ENCODE measurements at places on chromosomes 5 and 9.

DNA sequence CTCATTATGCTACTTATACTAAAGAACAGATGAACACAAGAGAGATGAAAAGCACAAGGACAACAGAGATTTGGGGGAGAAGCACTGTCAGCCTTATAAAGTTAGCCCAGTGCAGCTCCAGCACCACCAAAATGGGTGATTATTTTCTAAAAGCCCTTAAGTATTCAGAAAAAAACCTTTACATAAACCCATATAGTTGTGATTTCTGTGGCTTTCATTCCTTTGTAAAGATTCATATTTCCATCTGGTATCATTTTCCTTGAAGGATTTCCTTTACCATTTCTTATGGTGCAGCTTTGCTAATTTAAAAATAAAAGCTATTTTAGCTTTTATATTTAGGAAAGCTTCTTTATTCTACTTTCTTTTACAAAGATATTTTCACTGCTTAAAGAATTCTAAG, 311.0 kb downstream of the TMEM167A start:
- DNase-seq: no peak

DNA sequence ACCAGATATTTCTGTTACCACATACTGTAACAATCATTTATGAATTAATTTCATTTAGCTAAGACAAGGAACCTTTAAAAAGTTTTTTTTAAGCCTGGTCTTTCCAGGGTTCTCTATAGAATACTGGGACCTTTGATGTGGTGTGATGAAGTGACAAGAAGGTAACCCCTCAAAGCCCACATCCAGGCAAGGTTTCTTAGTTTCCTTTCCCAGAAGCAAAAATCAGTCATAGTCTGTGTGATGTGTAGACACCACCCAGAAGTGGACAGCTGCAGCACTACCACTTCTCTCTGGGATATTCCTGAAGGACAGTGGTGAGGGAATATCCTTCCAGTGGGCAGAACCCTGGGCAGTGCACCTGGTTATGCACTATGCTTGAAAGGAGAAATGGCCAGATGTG, 115.6 kb downstream of the TTC39B start:
- no peak for DNase-seq

DNA sequence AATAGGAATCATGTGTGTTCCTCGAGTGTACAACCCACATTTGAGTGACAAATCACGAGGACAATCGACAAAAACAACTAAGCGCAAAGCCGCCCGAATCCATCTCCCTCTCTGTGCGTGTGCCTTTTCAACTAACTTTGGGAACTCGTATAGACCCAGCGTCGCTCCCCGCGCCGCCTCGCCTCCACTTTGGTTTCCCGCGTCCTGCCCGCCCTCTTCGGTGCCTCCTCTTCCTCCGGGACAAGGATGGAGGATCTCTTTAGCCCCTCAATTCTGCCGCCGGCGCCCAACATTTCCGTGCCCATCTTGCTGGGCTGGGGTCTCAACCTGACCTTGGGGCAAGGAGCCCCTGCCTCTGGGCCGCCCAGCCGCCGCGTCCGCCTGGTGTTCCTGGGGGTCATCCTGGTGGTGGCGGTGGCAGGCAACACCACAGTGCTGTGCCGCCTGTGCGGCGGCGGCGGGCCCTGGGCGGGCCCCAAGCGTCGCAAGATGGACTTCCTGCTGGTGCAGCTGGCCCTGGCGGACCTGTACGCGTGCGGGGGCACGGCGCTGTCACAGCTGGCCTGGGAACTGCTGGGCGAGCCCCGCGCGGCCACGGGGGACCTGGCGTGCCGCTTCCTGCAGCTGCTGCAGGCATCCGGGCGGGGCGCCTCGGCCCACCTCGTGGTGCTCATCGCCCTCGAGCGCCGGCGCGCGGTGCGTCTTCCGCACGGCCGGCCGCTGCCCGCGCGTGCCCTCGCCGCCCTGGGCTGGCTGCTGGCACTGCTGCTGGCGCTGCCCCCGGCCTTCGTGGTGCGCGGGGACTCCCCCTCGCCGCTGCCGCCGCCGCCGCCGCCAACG, at the start of gene GPR150:
Gene GPR150 (plus strand): TSS at position 58 of the 840 bp plus-strand sequence. CDS start 189 bp downstream, at position 247.
- DNase-seq: peak; percentile 55

DNA sequence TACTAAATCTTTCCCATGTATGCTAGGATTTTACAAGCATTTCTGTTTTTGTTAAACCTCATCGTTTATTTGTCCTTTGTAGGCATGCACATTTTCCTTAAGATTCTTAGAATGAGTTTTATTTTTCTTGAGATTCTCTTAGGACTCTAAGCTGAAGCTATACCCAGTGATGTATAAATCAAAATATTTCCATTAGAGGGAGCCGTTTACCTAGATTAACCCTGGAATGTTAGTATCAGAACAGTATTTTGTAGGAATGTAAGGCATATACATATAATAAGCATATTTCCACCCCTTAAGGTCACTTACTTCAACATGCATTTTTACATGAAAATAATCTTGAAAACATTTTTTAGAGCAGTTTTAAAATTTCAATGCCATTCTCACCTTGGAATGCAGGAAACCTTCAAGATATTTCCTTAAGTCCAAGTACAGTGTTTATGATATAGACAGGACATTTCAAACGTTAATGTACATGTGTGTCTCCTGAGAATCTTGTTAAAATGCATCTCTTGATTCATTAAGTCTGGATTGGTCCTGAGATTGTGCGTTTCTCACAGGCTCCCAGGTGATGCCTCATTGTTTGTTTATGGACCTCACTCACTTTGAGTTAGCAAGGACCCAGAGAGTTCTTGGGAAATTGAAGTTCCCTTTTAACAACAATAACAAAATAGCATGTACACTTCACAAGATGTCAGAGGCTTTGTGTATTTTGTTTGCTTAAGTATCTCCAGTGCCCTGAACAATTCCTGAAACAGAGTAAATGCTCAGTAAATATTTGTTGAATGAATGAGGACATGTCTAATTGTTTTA, 34.9 kb upstream of the FCHO2 start:
- no peak for DNase-seq

DNA sequence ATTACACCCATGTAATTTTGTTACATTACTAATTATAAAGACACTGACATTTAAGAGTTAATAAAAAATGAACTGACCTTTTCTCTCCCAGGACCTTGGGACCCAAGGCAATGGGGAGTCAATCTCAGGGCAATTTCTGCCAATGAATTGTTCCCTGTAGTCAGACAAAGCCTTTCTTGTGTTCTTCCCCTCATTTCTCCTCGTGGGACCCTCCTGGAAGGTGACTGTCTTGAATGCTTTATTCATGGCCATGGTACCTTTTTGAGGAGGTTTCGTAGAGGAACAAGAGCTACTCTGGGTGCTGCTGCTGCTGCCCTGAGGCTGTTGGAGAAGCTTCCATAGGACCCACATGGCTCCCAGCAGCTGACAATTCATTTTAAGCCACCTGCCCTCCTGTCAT, 190.3 kb downstream of the SNX18 start:
- DNase-seq: no peak

- no peak for DNase-seq
Observed at GRCh38 chr5:133917785-133918184, 50.6 kb downstream of the C5orf15 start.

DNA sequence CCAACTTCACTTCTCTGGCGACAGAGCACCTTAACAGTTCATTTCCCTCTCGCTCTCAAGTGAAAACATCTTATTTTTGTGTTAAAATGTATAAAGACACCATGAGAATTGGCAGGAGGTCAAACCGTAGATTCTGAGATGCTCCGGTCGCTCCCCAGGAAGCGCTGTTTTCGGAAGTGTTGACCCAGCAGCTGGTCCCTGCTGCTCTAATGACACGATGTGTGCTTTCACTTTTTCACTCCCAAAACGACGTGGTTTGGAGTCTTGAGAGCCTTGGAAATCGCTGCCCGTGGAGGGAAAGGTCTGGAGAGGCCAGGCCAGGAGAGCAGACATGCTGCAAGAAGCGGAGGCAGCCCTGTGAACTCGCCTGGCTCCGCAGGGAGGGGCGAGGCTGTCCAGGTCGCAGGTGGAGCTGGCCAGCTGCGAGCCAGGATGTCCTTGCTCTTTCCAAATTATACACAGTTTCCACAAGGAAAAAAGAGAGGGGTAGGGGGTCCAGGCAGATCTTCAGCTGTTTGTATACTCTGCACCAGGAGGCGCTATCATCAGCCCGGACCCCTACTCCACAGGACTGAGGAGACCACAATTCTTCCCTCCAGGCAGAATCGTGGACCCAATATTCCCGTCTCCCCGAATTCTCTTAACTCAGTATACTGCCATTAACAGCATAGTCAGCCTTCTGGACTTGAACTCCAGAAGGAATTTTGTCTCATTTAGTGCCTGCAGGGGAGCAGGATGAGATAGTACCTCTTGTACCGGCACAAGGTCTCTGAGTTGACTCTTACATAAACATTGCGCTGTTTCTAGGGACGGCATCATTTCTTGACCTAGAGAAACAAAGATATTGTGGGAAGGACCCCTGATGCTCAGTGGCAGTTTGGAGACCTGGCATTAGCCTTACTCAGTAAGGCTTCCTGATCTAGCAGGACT, 248.6 kb upstream of the ANKRD55 start:
- DNase-seq: no peak

GRCh38 chr9:37030611-37030939, 3.5 kb downstream of the PAX5 start:
- no peak for DNase-seq

DNA sequence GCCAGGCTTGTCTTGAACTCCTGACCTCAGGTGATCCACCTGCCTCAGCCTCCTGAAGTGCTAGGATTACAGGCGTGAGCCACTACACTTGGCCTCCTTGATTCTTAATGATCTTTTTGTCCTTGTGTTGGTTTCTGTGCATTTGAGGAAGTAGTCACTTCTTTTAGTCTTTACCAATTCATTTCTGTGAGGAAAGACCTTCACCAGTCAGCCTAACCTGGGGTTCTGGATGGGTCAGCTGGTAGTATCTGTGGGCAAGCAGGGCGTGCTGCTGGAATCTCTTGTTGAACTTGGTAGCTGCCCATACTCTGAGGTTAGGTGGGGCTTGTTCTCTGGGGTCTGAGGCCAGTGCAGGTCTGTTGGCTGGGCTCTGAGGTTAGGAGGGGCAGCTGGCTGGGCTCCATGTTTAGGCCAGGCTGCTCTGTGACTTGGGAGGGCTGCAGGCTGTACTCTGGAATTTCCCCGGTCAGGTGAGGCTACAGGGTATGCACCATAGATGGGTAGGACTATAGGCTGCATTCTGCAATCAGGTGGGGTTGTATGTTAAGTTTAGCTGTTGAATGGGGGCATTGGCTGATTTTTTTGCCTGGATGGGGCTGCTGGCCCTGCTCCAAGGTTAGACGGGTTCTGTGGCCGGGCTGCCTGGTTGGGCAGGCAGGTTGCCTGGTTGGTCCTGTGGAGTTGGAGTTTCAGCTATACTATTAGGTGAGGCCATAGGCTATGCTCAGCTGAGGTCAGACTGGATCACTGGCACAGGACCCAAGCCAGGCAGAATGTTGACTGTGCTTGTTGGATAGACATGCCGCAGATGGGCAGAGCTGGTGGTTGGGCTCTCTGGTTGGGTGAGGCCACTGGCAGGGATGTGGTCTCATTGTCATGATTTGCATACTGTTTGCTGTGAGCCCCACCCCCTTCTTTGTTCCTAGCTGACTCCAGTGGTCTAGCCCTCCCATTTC, 19.2 kb downstream of the UBAP1 start:
- DNase-seq: no peak

GRCh38 chr5:67003935-67004729, 192.5 kb downstream of the CD180 start:
- DNase-seq: peak; percentile 85

GRCh38 chr9:105219291-105219805, 25.1 kb upstream of the SLC44A1 start:
- DNase-seq: no peak

DNA sequence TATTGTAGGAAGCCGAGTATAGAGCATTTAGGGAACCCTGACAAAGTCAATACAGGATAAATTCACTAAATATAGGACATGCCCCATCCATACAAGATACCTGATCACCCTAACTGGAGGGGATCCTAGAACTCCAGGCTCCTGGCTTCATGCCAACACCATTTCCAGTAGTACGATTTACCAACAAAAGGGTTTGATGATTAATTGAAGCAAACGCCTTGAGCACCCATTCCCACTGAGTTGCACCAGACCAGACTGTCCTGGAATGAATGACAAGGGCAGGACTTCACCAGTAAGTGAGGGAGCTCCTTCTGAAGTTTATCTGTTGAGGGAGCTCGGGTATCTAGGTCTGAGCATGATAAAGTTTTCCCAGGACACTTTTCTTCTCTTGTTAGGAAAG, 327.2 kb upstream of the MSX2 start:
- DNase-seq: no peak

GRCh38 chr5:52657247-52657645, 130.5 kb upstream of the ITGA1 start:
- DNase-seq: no peak

Measured in stimulated activated CD8-positive, alpha-beta memory T cell treated with anti-CD3 and anti-CD28 coated beads, Interleukin-15, amount 100 ng/mL, for 48 hours (primary cell).